ENCODE measurements at places on chromosomes 6 and 20. TPM values are rescaled to one million over a fixed set of nuclear protein-coding genes. Genes with fewer than 3 reads are reported as not detected.

The SLC13A3 gene
- total RNA-seq = not detected

The HAO1 gene
- total RNA-seq = not detected

The MARCKS gene
- 0.11 TPM for total RNA-seq

The NSFL1C gene
- total RNA-seq = 91.3 TPM

The CCDC170 gene
- total RNA-seq = not detected

The GDAP1L1 gene
- total RNA-seq = not detected

The C20orf202 gene
- not detected for total RNA-seq

The ANGPT4 gene
- not detected for total RNA-seq

The SCRT2 gene
- total RNA-seq = not detected

The HSPA12B gene
- total RNA-seq = not detected

The KCNK16 gene
- not detected for total RNA-seq

The ZNF334 gene
- total RNA-seq = 2.3 TPM

The HUS1B gene
- 0.82 TPM for total RNA-seq

The BPIFB4 gene
- total RNA-seq = not detected

The MCUR1 gene
- 51.7 TPM for total RNA-seq

The LMBRD1 gene
- 14.0 TPM for total RNA-seq

The TMEM239 gene
- not detected for total RNA-seq

The TMC2 gene
- not detected for total RNA-seq

The MUC22 gene
- not detected for total RNA-seq

The LHFPL5 gene
- not detected for total RNA-seq

The LGSN gene
- total RNA-seq = not detected

The LY86 gene
- total RNA-seq = not detected

The HCRTR2 gene
- total RNA-seq = not detected

The MOCS1 gene
- total RNA-seq = 1.4 TPM

The MAP1LC3A gene
- 2.2 TPM for total RNA-seq

The GNRH2 gene
- 0.75 TPM for total RNA-seq

The PGC gene
- not detected for total RNA-seq

The LPA gene
- total RNA-seq = not detected

The NFS1 gene
- 42.7 TPM for total RNA-seq

The DDX43 gene
- total RNA-seq = 0.65 TPM

The CYP24A1 gene
- total RNA-seq = 0.13 TPM

The HTR1E gene
- total RNA-seq = not detected

The FAM209A gene
- total RNA-seq = 0.53 TPM

The CGAS gene
- 45.9 TPM for total RNA-seq

The PRR18 gene
- 0.15 TPM for total RNA-seq

The RSPH4A gene
- not detected for total RNA-seq

The SUMO4 gene
- 3.0 TPM for total RNA-seq

The CST2 gene
- not detected for total RNA-seq

The MLIP gene
- total RNA-seq = not detected

The TINAG gene
- total RNA-seq = not detected

The OR2J1 gene
- not detected for total RNA-seq

The ARHGAP40 gene
- total RNA-seq = not detected

The TNFRSF21 gene
- total RNA-seq = 2.3 TPM

The EEF1A2 gene
- not detected for total RNA-seq

The POPDC3 gene
- not detected for total RNA-seq

The COL20A1 gene
- total RNA-seq = not detected

The FGD2 gene
- total RNA-seq = 1.3 TPM

The SNAP25 gene
- 0.17 TPM for total RNA-seq

Measured in activated CD8-positive, alpha-beta memory T cell treated with anti-CD3 and anti-CD28 coated beads for 36 hours (primary cell).